ENCODE measurements at places on chromosomes 12 and 14. TPM values are rescaled to one million over a fixed set of nuclear protein-coding genes. Genes with fewer than 3 reads are reported as not detected.

- H3K36me3 ChIP-seq = peaks cover 28% of the 10 kb centered on the region
- peaks cover 2% of the 10 kb centered on the region for H3K27me3 ChIP-seq
- H3K4me1 ChIP-seq = peaks cover 53% of the 10 kb centered on the region
- peak; percentile 20 for DNase-seq
- peak overlapping the region; percentile 99 for H3K4me3 ChIP-seq
These were observed 2.1 kb downstream of the CHST11 start for GRCh38 chr12:104458694-104459367.

GRCh38 chr14:98112194-98112780 lies 1159.7 kb downstream of the BCL11B start:
- no peak overlapping the region for H3K4me3 ChIP-seq
- no peaks in the 10 kb centered on the region for H3K27me3 ChIP-seq
- H3K27ac ChIP-seq = no peak overlapping the region
- peaks cover 2% of the 10 kb centered on the region for H3K36me3 ChIP-seq

Gene HPD
- not detected for total RNA-seq

- no peak for DNase-seq
- H3K36me3 ChIP-seq = no peaks in the 10 kb centered on the region
- H3K4me1 ChIP-seq = no peaks in the 10 kb centered on the region
These were observed 101.2 kb upstream of the EIF5 start for GRCh38 chr14:103232831-103233319.

Gene SVOP
- not detected for total RNA-seq

GRCh38 chr12:70383484-70383883 lies 17.4 kb downstream of the KCNMB4 start:
- peaks cover 2% of the 10 kb centered on the region for H3K36me3 ChIP-seq
- peaks cover 13% of the 10 kb centered on the region for H3K4me1 ChIP-seq
- no peak for DNase-seq

DNA sequence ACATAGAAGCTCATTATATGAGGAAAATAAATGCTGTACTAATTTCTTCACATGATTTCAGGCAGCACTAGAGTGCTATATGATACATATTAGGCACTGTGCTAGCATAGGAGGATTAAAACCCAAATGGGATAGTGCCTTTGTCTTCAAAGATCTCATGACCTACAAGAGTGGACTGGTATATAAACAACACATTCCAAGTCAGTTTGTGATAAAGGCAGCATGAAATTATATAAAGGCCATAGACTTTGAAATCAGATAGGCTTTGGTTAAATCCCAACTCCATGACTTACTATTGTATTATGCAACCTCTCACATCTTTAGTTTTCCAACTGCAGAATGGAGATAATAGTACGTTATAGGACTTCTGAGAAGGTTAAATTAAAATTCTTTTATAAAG lies 179.7 kb downstream of the RAD51B start:
- H3K27ac ChIP-seq = no peak overlapping the region
- H3K27me3 ChIP-seq = no peaks in the 10 kb centered on the region
- H3K4me1 ChIP-seq = no peaks in the 10 kb centered on the region
- DNase-seq = no peak

Gene DIP2B
- 30.4 TPM for total RNA-seq
